ENCODE measurements at places on chromosomes 1 and 21. TPM values are rescaled to one million over a fixed set of nuclear protein-coding genes. Genes with fewer than 3 reads are reported as not detected.
A peak's percentile ranks its signal among the peaks of the same experiment; 100 is the strongest.

DNA sequence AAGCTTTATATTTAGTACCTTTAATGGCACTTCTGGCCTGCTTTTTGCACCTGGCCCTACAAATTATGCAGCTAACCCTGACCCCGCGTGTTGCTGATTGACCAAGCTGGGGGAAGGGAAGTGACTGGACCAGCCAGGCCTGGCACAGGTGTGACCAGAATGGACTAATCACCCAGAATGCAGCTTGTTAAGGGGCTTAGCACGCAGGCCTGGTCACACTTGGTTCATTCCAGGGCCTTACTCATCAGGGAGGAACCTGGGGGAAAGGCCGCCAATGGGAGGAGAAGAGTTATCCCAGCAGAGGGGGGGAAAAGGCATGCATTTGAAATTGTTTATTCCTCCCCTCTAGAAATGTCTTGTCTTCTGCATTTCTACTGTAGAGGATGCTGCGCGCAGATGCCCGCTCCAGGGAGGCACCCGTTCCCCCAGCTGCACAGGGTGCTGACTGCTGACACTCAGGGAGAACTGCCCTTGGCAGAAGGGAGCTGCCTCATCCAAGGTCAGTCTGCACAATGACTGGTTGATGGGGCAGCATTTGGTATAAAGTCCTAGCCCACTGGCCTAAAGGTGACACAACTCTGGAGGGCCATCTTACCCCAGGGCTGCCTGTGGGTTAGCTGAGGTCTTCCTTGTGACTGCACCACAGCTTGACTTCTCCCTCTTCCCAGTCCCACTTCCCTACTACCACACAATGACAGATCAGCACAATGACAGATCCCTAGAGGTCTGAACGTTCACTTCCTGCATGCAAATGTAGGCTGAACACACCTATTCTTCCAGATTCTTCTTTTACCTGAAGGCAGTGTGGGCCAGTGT, 29.0 kb downstream of the DHCR24 start:
- no peak for DNase-seq

- DNase-seq = no peak
Measured at GRCh38 chr1:34470401-34470800, 284.4 kb upstream of the GJB5 start.

DNA sequence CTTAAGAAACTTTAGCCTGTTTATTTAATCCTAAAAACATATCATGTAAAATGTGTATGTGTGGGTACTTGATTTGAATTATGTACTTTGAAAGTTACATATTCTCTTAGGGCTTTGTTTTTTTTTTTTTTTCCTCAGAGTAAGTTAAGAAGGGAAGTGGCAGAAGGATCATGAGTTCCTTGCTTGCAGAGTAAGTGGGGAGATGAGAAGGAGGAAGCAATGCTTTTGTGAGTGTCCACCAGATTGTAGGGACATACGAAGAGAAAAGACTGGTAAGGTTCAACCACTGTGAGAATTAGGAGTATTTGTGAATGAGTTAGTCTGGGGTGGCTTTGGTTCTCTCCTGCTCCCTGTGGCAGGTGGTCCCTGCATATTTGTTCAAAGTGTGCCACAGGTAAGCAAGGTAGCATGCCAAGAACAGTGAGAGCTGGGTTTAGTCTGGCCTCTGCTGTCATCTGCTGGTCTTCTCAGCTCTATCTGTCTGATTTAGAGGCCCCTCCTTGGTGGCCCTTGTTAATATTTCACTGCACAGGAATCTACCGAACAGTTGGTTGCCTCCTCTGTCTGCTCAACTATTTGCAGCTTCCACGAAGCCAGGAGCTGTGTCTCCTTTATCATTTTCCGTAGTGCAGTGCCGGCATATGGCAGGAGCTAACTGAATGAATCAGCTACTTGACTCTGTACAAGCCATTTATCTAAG, 9.5 kb downstream of the DNM3 start:
- DNase-seq = peak; percentile 83

- DNase-seq = no peak
Measured at GRCh38 chr1:108862017-108862610, 5.2 kb upstream of the AKNAD1 start.

DNA sequence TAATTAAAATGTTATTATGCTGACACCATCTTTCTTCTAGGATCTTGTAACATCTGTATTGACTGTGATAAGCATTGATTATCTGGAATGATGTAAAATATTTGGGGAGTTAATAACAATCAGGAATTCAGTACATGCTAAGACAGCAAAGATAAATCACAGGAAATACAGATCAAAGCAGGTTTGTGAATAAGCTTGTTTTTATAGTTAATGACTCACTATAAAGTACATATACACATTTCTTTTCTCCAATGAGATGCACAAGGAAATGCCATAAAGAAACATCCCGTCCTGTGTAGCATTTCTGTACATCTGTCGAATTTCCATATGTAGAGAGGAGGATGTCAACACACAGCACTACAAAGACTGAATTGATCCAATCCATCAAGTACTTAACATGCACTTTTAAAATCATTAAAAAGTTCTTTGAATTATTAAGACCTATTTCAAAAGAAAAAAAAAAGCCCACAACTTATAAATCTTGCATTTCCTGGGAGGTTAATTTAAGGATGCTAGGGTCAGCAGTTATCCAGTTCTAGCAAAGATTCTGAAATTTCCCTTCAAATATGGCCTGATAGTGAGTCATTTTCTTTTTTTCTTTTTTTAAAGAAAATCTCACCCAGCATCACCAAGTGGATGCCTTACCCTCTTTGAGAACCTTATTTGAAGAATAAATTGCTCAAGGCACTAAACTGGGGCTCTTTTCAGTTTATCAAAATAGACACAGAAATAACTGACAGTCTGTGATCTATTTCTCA, 243.2 kb upstream of the NR5A2 start:
- DNase-seq = no peak

- DNase-seq = no peak
Measured at GRCh38 chr1:152398812-152399698, 15.0 kb downstream of the CRNN start.

- no peak for DNase-seq
Measured at GRCh38 chr21:41559658-41560631, 52.0 kb upstream of the TMPRSS2 start.

GRCh38 chr1:25816112-25816718, 3.5 kb upstream of the MTFR1L start:
- no peak for DNase-seq

- DNase-seq = no peak
Measured at GRCh38 chr1:110281363-110282290, 57.5 kb upstream of the RBM15 start.

DNA sequence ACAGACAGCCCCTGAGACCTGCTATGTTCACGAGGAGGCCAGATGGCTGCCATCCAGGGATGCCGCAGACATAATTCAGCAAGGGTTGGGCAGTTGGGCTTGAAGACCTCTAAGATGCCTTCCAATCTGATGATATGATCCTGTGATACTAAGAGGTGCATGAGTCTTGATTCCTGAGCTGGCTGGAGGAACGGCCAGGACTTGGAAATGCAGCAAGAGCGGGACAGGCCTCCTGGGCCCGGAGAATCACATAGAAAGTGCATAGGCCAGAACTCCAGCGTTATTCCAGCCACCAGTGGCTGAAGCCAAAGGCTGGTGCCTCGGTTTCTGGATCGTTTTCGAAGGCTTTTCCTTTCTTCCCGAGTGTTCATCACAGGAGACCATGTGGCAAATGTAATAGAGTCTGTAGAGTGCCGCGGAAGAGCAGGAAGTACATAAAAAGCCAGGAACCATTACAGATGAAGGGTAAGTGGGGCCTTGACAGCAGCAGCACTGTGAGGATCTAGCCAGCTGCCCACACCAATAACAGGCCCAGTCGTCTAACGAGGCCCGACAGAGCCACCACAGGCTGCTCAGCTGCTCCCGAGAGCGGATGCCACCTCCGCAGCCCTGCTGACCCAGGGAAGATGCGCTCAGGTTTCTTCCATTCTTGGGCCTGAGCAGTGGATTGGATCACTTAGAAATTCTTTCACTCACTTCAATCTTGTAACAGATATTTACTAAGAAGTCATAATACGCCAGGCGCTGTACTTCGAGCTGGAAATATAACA, 14.0 kb upstream of the LHX4 start:
- DNase-seq = no peak

DNA sequence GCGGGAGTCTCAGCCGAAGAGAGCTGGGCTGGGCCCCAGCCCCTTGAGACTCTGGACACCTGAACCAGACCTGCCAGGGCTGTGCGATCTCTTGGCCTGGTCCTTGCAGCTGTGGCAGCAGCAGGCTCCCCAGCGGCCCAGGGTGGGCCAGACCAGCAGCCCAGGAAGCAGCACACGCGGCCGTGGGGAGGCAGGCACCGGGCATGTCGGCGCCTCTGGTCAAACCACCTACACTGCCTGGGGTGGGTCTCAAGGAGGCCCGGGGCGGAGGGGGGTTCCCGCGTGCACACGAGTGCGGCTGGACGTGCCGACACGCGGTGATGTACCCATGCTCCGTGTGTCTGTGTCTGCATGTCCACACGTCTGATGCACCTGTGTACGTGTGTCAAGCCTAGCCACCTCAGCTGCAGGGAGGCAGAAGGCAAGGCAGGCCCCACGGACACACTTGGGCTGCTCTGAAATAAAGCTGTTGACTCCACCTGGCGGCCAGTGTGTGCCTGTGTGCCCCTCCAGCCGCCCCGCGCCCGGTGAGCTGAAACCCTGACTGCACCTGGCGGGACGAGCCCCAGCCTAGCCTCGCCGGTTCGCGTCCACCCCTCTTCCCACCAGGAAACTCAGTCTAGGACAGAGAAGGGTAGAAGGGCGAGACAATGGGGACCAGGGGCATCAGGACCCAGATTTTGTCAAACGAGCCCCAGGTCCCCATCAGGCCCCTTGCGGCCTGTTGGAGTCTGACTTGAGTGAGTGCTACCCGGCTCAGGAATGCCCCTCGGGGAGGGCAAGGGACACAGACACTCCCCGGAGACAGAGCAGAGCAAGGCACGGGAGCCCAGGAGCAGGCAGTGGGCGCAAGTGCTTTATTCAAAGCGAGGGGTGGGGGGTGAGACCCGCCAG, 11.6 kb downstream of the SCNN1D start:
- DNase-seq = peak; percentile 88

LEFTY2 gene
- total RNA-seq = not detected

LCE2B gene
- not detected for total RNA-seq

C1orf122 gene
- total RNA-seq = 128 TPM

FALEC gene
- not detected for total RNA-seq

WNT4 gene
- 0.86 TPM for total RNA-seq

LAX1 gene
- total RNA-seq = not detected

RGS5 gene
- total RNA-seq = 4.1 TPM
